ENCODE measurements at places on chromosomes 16 and 17.

DNA sequence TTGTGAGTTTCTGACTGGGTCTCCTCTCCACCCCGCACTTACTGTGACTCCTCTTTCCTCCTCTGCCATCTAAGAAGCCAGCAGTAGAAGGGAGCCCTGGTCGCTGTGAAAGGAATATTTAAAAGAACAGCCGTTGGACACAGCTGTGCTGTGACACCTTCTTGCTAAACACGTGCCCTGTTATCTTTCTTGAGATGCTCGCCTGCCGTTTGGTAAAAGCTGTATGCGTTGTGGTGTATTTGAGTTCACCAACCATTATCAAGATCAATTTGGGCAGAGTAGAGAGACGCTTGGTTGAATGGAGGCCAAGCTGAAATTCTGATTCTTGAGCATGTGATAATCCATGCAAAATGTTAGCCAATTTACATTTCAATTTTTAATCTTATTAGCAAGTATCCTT, 3.8 kb downstream of the GID4 start:
- no peak for DNase-seq

DNA sequence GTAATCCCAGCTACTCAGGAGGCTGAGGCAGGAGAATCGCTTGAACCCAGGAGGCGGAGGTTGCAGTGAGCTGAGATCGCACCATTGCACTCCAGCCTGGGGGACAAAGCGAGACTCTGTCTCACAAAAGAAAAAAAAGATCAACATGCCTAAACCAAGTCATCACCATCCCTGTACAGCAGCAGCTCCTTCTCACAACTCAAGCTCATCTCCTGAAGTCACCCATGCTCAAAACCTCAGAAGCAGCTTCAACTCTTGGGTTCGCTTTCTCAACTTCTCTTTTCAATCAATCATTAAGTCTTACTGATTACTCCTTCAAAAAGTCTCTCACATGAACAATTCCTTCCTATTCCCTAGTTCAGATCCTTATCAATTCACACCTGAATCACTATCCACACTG, 31.3 kb downstream of the PHLPP2 start:
- DNase-seq = no peak

- DNase-seq = no peak
Observed at GRCh38 chr17:21076242-21076641, 33.4 kb upstream of the USP22 start.

GRCh38 chr17:42518046-42518754, 17.8 kb upstream of the NAGLU start:
- no peak for DNase-seq

DNA sequence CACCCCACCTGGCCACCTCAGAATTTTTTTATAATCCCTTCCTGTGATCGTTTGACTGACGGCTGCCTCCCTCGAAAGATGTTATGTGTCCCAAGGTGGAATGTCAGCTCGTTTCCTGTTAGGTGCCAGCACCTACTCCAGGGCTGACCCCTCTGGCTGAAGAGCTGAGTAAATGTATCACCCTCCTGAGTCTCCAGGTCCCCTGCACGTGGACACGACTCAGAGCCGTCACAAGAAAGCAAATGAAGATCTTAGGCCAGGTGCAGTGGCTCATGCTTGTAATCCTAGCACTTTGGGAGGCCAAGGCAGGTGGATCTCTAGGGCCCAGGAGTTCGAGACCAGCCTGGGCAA, 273.2 kb downstream of the C16orf95 start:
- DNase-seq = no peak

Data from right kidney (tissue), 9 donors.